ENCODE measurements at places on chromosomes 5 and 9.
A peak's percentile ranks its signal among the peaks of the same experiment; 100 is the strongest.

GRCh38 chr5:11398728-11399127 is 505.5 kb downstream of the CTNND2 start:
- DNase-seq, result no peak

- no peak for DNase-seq
Measured at GRCh38 chr9:14887149-14887548, 23.1 kb downstream of the FREM1 start.

- DNase-seq, result no peak
Measured at GRCh38 chr5:81925009-81925408, 46.8 kb upstream of the ATG10 start.

- DNase-seq, result peak; percentile 98
Measured at GRCh38 chr9:90433398-90433941, 209.2 kb downstream of the DIRAS2 start.
